ENCODE measurements at places on chromosomes 2 and 18.

GRCh38 chr18:46702471-46702870, 45.5 kb upstream of the LOXHD1 start:
- DNase-seq = no peak

DNA sequence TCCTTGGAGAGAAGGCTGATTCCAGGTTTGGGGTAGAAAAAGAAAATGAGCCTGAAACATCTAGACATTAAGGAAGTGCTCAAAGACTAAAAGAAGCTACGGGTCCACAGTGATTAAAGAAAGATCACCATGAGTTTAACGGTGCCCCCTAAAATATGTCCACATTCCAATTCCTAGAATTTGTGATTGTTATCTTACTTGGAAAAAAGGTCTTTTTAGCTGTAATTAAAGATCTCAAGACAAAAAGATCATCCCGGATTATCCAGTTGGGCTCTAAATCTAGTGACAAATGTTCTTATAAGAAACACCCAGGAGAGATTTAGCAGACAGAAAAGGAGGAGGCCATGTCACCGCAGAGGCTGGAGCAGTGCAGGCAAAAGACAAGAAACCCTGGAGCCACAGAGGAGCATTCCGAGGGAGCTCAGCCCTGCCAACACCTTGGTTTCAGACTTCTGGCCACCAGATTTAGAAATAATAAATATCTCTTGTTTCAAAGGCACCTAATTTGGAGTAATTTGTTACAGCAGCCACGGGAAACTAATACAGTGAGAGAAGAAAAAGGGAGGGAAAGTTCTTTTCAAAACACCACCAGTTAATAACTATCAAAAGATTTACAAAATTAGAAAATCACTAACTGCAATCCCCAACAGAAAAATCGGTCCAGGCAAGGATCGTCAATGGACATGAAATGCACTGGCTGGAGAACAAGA, 8.5 kb downstream of the UXS1 start:
- DNase-seq = no peak

DNA sequence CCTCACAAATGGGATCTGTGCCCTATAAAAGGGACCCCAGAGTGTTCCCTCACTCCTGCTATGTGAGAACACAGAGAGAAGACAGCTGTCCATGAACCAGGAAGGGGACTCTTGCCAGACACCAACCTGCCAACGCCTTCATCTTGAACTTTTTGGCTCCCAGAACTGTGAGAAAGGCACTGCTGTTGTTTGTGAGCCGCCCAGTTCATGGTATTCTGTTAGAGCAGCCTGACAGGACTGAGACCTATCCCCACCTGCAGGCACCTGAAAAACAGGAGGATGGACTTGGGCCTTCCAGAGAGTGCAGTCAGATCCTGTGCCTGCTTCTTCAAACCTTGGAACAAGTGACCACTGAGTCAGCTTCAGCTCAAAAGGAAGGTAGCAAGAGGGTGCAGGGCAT, 51.4 kb downstream of the CRACDL start:
- no peak for DNase-seq

- DNase-seq = peak; percentile 46
These were observed 210.1 kb downstream of the WDR7 start for GRCh38 chr18:56861244-56861643.

GRCh38 chr2:221423210-221423804, 148.8 kb downstream of the EPHA4 start:
- no peak for DNase-seq

- no peak for DNase-seq
These were observed 266.8 kb upstream of the RAB6C start for GRCh38 chr2:129712676-129712985.

GRCh38 chr2:62826141-62826540, 120.6 kb downstream of the EHBP1 start:
- no peak for DNase-seq

DNA sequence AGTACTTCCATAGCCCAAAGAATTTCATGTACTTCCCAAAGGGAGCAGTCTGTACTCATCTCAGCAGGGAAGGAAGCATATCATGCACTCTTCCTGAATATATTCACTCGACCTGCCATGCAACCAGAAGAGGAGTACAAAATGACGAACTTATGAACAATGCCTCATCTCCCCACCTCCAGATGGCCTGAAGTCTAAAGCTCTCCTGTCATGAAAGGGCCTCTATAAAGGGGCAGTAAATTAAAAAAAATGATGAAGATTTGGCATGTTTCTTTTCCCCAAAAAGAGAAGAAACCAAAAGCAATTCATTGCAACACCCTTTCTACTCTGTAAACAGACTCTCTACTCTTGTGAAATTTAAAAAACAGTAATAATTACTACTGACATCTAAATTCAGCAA, 1601.1 kb downstream of the LRP1B start:
- no peak for DNase-seq

GRCh38 chr18:64539847-64540246, 391.0 kb upstream of the LINC00305 start:
- no peak for DNase-seq

DNA sequence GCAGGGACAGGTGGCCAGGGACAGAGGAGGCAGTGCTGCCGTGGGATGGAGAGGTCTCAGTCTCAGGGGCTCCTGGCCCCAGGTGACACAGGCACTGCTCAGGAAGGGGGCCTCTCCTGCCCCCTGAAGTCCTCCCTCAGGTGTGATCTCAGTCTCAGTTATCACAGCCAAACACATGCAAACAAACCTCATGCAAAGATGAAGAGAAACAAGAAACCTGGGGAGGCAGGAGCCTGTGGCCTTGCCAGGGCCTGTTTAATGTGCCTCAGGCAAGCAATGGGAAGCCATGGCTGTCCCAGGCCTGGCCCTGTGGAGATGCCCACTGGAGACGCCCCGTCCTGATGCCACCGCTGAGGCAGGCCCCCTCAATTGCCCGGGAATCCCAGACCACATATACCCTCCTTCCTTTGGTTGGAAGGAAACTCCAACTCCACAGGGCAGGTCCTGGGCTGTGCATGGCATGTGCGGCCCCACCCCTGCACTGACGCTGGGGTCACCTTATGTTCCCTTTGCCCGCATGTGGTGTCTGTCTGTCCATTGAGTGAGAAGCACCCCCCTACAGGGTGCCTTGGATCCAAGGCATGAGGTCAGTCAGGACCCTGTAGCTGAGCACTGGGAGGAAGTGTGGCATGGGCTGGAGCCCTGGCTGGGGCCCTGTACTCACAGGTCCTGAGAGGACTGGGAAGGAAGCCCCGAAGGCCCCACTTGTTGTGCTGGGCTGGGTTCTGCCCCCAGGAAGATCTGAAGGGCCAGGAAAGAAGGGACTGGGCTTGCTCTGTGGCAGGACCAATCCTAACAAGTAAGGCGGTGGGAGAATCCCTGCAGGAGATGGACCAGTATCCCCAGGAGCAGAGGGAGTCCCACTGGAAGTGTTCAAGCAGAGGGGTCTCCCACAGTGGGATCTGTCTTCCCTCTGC, 68.8 kb upstream of the RAB6C start:
- no peak for DNase-seq

DNA sequence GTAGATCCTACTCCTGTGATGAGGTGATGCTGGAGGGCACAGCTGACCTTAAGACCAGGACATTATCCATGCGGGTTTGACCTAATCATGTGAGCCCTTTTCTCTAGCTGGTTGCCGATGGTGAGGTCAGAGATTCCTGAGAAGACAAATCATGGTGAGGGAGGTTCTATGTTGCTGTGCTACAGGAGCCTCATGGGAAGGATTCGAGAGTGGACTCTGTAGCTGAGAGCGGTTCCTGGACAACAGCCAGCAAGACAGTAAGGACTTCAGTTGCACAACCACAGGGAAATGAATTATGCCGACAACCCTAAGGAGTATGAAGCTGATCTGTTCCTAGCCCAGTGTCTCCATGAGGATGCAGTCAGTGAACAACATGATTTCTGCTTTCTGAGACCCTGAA, 80.4 kb downstream of the EPB41L3 start:
- no peak for DNase-seq

GRCh38 chr2:86038291-86039081, 67.2 kb downstream of the POLR1A start:
- DNase-seq = no peak

DNA sequence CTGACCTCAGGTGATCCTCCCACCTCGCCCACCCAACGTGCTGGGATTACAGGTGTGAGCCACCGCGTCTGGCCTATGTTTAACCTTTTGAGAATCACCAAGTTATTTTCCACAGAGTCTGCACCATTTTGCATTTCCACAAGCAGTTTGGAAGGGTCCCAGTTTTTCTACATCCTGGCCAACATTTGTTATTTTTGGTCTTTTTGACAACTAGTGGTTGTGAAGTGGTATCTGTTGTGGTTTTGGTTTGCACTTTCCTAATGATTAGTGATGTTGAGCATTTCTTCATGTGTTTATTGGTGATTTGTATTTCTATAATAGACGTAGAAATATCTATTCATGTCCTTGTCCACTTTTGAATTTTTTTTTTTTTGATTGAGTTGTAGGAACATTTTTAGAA, 67.9 kb downstream of the BIRC6 start:
- DNase-seq = no peak

DNA sequence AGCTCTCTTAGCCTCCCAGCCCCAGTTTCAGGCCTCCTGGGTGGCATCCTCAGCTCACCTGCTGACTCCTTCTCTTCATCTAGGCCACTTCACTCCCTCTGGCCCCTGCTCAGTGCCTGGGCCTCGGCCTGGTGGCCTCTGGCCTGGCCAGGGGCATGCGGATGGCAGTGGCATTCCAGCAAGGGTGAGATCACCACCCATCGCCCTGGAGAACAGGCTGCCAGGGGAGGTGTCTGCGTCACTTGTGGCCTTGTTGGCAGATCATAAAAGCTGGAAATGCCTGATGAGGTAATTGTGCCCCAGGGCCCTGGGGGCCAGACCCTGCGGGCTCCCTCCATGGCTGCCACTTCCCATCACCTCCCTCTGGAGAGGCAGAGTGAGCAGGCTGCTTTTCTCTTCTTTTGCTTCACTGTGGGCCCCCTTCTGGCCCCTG, 72.5 kb upstream of the SMAD2 start:
- DNase-seq = no peak

DNA sequence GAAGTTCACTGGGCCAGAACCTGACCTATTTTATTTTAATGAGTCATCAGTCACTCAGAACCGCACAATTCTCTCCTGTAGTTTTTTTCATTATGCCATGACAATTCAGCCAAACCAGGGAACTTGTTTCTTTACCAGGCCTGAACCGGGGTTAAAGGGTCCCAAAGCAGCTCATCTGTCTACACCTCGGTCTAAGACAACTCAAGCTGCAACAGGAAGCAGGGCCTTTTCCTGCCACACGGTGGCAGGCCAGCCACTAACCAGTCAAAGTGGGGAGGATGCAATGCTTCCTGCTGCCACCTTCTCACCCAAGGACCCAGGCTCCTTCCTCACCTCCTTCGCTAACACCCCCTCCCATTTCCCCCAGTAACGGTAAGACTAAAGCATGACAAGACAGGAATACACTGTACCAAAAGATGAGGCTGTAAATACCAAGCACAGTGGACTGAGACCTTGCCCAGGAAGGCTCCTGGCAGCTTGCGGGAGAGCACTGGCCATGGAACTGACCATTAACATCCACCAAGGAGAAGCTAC, 56.7 kb upstream of the ACKR3 start:
- DNase-seq = no peak

GRCh38 chr2:241796610-241797138, 12.3 kb upstream of the NEU4 start:
- no peak for DNase-seq

- DNase-seq = no peak
These were observed 3.1 kb downstream of the PSD4 start for GRCh38 chr2:113176696-113177355.

GRCh38 chr2:157874997-157875640, 1.0 kb downstream of the ACVR1 start:
- no peak for DNase-seq

GRCh38 chr2:233799716-233800115, 21.6 kb downstream of the MROH2A start:
- no peak for DNase-seq

DNA sequence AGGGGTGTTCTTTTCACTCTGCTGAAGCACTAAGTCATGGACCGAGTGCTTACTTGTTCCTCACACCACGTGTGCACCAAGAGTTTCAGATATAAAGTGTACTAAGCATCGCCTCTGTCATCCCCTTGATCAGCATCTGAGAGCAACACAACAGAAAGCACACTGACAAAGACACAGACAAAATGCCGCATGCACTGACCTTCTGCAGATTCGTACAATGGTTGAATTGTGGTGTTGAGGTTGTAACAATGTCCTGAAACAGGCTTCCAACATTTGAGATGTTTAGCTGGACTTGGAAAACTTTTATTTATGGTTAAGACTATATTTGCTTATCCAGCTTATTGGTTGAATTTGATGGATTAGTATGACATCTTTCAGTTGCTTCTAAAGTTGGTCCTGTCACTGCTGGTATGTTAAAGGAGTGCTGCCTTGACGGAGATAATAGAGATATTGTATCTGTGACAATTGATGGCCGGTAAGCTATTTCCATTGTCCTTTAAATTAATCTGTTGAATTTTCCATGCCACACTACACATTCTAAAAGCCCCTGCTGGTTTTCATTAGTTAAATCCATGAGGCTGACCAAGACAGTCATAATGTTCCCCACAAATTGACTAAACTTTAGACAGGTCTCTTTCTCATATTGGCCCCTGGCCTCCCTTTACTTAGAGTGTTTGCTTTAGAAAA, 99.9 kb downstream of the CBLN2 start:
- no peak for DNase-seq

DNA sequence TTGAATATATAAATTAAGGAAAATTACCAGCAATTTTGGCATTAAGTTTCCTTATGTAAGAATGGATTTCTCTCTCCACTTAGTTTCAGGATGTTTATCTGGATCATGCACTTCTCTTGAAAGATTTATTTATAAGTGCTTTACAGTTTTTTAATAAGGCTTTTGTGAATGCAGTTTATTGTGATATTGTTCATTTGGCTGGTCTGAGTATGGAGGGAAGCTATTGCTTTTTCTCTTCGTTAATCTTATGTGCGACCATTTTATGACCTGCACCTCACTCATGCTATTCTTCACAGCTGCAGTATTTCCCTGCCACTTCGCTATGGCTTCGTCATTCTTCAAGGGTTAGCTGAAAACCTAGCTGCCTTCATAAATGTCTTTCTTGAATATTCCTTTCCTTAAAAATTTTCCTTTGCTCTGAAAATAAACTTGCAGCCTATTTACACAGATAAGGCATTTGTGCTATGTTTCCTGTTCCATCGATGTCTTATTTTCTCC, 233.4 kb downstream of the SOCS6 start:
- DNase-seq = no peak

GRCh38 chr2:61793389-61793836, 60.4 kb downstream of the FAM161A start:
- no peak for DNase-seq

GRCh38 chr2:52594026-52594425, 1173.6 kb upstream of the CHAC2 start:
- DNase-seq = no peak
